Smooth muscle cell of the pulmonary artery (primary cell): ENCODE measurements at places on chromosomes 2 and 18. TPM values are rescaled to one million over a fixed set of nuclear protein-coding genes. Genes with fewer than 3 reads are reported as not detected.

The CD8B gene
- not detected in 2 replicates for total RNA-seq

The ANKRD62 gene
- total RNA-seq = not detected in 2 replicates

The FBXO41 gene
- total RNA-seq = 0.72 and 2.0 TPM in 2 replicates

The RND3 gene
- total RNA-seq = 220 and 647 TPM in 2 replicates

The CRACDL gene
- total RNA-seq = 0.03 TPM in 1 of 2 replicates, not detected in the other
